ENCODE measurements at places on chromosomes 7 and 10. TPM values are rescaled to one million over a fixed set of nuclear protein-coding genes. Genes with fewer than 3 reads are reported as not detected.

- H3K4me1 ChIP-seq: no peaks in the 10 kb centered on the region
- DNase-seq: no peak
- H3K27me3 ChIP-seq: no peaks in the 10 kb centered on the region
- H3K27ac ChIP-seq: no peak overlapping the region
- H3K36me3 ChIP-seq: peaks cover 29% of the 10 kb centered on the region
- H3K4me3 ChIP-seq: no peak overlapping the region
Measured at GRCh38 chr10:103427866-103428265, 24.3 kb downstream of the CALHM2 start.

DNA sequence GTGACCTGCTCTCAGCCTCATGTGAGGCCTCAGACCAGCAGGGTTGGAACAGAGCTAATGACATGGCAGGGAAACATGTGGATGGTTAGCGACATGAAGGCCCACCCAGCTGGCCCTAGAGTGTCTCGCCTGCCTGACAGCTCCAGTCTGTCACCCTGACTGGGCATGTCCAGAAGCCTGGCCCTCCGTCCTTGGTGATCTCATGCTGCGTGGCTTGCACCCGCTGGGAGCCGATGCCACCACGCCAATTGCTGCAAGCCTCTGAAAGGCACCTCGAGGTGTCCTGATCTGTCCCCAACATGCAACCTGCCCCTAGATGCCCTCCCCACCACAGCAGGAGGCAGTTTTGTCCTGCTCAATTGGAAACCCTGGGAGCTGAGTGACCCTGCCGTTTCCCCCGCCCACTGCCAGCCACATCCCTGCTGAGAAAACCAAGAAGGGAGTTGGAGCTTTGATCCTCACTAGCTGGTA, 27.8 kb upstream of the RET start:
- no peak overlapping the region for H3K4me3 ChIP-seq
- peak overlapping the region; percentile 73 for H3K27ac ChIP-seq
- H3K27me3 ChIP-seq: peaks cover 7% of the 10 kb centered on the region
- H3K36me3 ChIP-seq: no peaks in the 10 kb centered on the region

GRCh38 chr7:134619627-134620331, 26.9 kb upstream of the BPGM start:
- peak; percentile 99 for DNase-seq
- H3K36me3 ChIP-seq: peaks cover 10% of the 10 kb centered on the region
- 0 out of 2 replicates have a peak, but pooled peaks cover 1% of the 10 kb centered on the region for H3K27me3 ChIP-seq
- H3K4me3 ChIP-seq: peak overlapping the region; percentile 62
- H3K27ac ChIP-seq: peak overlapping the region; percentile 95

DNA sequence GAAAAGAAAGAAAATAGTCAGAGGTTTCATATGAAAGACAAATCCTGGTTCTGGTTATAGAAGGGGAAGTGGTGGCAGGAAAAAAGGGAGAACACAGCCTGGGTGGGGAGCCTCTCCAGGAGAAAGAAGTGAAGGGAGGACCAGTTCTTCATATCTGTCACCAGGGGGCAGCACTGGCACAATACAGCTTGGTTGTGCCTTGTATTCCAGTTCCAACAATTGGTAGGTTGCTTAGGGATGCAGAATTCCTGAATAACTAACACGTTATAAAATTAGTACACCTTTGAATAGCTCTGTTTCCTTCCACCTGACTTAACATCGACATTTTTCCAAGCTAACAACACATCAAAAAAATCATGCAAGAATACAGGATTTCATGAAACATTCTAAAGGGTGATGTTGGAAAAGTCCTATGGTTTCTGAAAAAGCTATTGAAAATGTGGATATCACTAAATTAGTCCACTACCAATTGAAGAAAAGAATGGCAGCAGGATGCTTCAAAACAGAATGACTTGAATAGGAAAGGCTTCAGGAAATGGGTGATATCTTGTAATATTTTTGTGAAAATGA, 52.9 kb downstream of the CYP26A1 start:
- no peaks in the 10 kb centered on the region for H3K4me1 ChIP-seq
- H3K36me3 ChIP-seq: peaks cover 13% of the 10 kb centered on the region
- peaks cover 20% of the 10 kb centered on the region for H3K27me3 ChIP-seq
- no peak for DNase-seq

GRCh38 chr10:30219971-30220751, 128.9 kb downstream of the MTPAP start:
- DNase-seq: no peak
- no peak overlapping the region for H3K27ac ChIP-seq
- H3K36me3 ChIP-seq: no peaks in the 10 kb centered on the region
- peaks cover 5% of the 10 kb centered on the region for H3K4me1 ChIP-seq

GRCh38 chr7:43113622-43114457, 1.4 kb downstream of the HECW1 start:
- no peak overlapping the region for H3K27ac ChIP-seq
- peak overlapping the region; percentile 85 for H3K4me3 ChIP-seq
- no peak for DNase-seq
- no peaks in the 10 kb centered on the region for H3K36me3 ChIP-seq
- peaks cover 20% of the 10 kb centered on the region for H3K27me3 ChIP-seq
- peaks cover 28% of the 10 kb centered on the region for H3K4me1 ChIP-seq

DNA sequence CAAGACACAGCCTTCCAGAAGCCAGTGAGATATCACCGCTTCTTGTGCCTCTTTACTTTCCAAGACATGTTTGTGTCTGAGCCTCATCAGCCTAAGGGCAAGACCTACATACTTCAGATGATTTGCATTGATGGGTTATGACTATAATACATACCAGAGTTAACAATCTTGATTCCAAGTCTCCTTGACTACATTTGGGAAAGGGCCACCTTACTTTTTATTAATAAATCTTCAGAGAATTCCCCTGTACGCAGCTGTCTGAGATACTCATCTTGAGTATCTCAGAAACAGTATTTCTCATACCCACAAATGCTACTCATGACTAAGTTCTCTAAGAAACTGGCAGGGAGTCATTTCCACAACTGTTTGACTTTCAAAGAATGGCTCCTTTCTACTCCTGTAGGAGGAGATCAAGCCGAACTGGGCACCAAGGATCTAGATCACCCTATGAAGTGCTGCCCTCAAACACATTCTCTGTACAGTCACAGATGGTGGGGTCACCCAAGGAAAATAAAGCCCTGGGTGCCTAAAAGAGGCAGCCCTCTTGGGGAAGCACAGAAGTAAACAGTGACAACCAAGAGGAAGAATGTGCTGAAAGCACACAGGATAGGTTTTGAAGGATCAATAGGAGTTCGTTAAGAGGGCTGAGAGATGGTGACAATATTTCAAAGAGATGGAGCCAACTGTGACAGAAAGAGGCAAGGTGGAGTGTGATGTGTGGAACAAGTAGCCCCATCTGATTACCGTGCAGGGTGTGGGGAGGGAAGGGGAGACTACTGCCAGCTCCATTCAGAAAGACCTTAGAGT, 138.9 kb downstream of the JAZF1 start:
- H3K4me1 ChIP-seq: peaks cover 86% of the 10 kb centered on the region
- H3K4me3 ChIP-seq: peak overlapping the region; percentile 72
- H3K27me3 ChIP-seq: no peaks in the 10 kb centered on the region

- no peaks in the 10 kb centered on the region for H3K36me3 ChIP-seq
- no peaks in the 10 kb centered on the region for H3K27me3 ChIP-seq
- DNase-seq: no peak
- H3K4me3 ChIP-seq: no peak overlapping the region
Measured at GRCh38 chr7:38396852-38397251, 123.4 kb upstream of the TARP start.

- no peaks in the 10 kb centered on the region for H3K36me3 ChIP-seq
- H3K27ac ChIP-seq: no peak overlapping the region
- no peaks in the 10 kb centered on the region for H3K4me1 ChIP-seq
Measured at GRCh38 chr10:106311590-106311989, 852.9 kb downstream of the SORCS1 start.

GRCh38 chr10:93154531-93154930, 80.8 kb downstream of the CYP26A1 start:
- no peak overlapping the region for H3K4me3 ChIP-seq
- peak; percentile 4 for DNase-seq
- peaks cover 4% of the 10 kb centered on the region for H3K27me3 ChIP-seq
- peaks cover 38% of the 10 kb centered on the region for H3K4me1 ChIP-seq
- no peak overlapping the region for H3K27ac ChIP-seq

- H3K27ac ChIP-seq: no peak overlapping the region
- no peak overlapping the region for H3K4me3 ChIP-seq
- H3K36me3 ChIP-seq: peaks cover 7% of the 10 kb centered on the region
- H3K27me3 ChIP-seq: peaks cover 5% of the 10 kb centered on the region
- no peak for DNase-seq
Measured at GRCh38 chr7:151642746-151643145, 123.1 kb upstream of the RHEB start.

GRCh38 chr10:5334196-5334880, 30.4 kb upstream of the UCN3 start:
- peaks cover 17% of the 10 kb centered on the region for H3K27me3 ChIP-seq
- no peaks in the 10 kb centered on the region for H3K36me3 ChIP-seq
- H3K27ac ChIP-seq: no peak overlapping the region

- H3K36me3 ChIP-seq: no peaks in the 10 kb centered on the region
- H3K27ac ChIP-seq: no peak overlapping the region
- H3K4me1 ChIP-seq: no peaks in the 10 kb centered on the region
- no peaks in the 10 kb centered on the region for H3K27me3 ChIP-seq
Measured at GRCh38 chr10:81570349-81570748, 304.6 kb upstream of the NRG3 start.

- H3K27me3 ChIP-seq: no peaks in the 10 kb centered on the region
- H3K4me1 ChIP-seq: peaks cover 61% of the 10 kb centered on the region
- peaks cover 6% of the 10 kb centered on the region for H3K36me3 ChIP-seq
Measured at GRCh38 chr7:84700563-84701370, 486.1 kb downstream of the SEMA3D start.

DNA sequence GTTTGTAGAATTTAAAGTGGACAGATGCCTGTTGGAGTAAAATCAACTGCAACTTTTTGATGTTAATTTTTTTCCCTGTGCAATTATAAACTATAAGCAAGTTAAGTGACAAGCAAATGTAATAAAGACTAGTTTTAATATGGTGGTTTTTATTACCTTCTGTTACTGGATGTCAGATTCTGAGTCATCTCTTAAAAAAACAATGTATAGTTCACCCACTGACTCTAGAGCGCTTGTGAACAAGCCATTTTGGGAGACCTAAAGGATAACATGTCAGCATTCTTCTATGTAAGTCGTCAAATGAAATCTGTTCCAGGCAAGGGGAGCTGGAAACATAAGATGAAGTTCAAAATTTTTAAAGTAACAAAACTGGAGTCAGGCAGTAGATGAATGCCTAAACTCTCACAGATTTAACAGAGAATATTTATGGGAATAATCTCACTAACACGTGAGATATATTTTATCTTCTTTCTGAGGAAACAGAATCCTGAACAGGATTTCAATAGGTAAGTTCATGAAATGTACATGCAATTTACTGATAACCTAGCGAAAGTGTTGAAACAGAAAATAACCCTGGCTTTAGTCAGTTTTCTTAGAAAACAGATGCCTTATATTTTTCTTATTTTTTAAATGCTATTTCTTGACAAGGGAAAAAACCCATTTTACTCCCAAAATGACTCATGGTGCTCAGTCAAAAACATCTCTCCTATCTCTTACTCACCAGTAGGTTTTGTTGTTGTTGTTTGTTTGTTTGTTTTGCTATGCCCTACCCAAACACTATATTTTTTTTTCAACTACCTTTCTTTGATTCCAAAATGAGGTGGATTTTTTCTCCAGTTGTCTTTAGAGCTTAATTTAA, 91.7 kb downstream of the SLC39A12 start:
- H3K27ac ChIP-seq: no peak overlapping the region
- no peaks in the 10 kb centered on the region for H3K36me3 ChIP-seq
- DNase-seq: no peak
- peaks cover 14% of the 10 kb centered on the region for H3K4me1 ChIP-seq
- peaks cover 6% of the 10 kb centered on the region for H3K27me3 ChIP-seq

GRCh38 chr7:98240961-98241673, 10.9 kb downstream of the TECPR1 start:
- no peak overlapping the region for H3K4me3 ChIP-seq
- H3K36me3 ChIP-seq: peaks cover 18% of the 10 kb centered on the region
- DNase-seq: no peak
- no peaks in the 10 kb centered on the region for H3K27me3 ChIP-seq
- H3K4me1 ChIP-seq: peaks cover 10% of the 10 kb centered on the region

GRCh38 chr10:115947104-115947503, 325.9 kb downstream of the GFRA1 start:
- no peaks in the 10 kb centered on the region for H3K27me3 ChIP-seq
- DNase-seq: peak; percentile 42
- peaks cover 89% of the 10 kb centered on the region for H3K4me1 ChIP-seq
- peak overlapping the region; percentile 23 for H3K4me3 ChIP-seq

DNA sequence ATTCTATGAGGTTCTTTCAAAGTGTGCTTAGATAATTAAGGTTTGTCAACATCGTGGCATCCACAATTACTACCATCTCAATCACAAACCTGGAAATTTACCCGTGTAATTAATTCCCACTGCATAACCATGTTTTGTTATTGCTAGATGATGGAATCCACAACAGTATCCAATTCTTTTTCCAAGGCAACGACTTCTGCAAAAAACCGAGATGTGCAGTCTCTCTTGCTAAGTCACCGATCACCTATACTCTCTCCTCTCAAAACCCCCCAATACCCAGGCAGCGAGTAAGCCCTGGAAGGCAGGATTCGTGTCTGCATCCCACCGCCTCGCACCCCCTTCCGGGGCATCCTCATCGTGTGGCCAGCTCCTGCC, 678 bp upstream of the EIF4H start:
- H3K27ac ChIP-seq: peak overlapping the region; percentile 90
- DNase-seq: no peak
- peaks cover 19% of the 10 kb centered on the region for H3K36me3 ChIP-seq
- H3K4me3 ChIP-seq: peak overlapping the region; percentile 87
- peaks cover 49% of the 10 kb centered on the region for H3K4me1 ChIP-seq

Gene CLCN1
- not detected for total RNA-seq

Gene PSAP
- total RNA-seq: 385 TPM

Gene TES
- 12.6 TPM for total RNA-seq

Gene OR6B1
- total RNA-seq: not detected

Gene DNAJC12
- 0.20 TPM for total RNA-seq

Gene GRIFIN
- total RNA-seq: not detected

Gene PSD
- 0.37 TPM for total RNA-seq

Gene CREB3L2
- 102 TPM for total RNA-seq

Gene CLRN3
- not detected for total RNA-seq

Gene EN2
- not detected for total RNA-seq

Gene MGAM2
- total RNA-seq: not detected

Gene LMBR1
- 38.3 TPM for total RNA-seq

Gene KAZALD1
- total RNA-seq: 17.6 TPM
